Right ventricle myocardium inferior (tissue), 1 donor: ENCODE measurements at places on chromosomes 1 and 21.

DNA sequence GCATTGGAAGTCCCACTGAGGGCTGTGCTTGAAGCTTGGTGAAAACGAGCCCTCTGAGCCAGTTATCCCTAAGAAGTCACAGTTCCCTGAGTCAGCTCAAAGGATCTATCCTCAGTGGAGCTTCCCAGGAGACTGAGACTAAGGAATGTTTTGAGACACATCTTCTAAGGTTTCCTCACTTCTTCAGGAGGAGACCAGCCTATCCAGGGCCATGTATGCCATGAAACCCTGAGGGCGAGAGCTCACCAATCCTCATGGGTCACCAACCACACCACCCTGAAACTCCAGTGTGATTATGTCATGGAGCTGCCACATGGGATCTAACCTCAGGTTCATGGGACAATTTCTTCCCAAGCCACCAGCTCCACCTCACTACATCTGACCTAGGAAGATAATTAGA is 7.6 kb upstream of the TIE1 start:
- no peak for DNase-seq

GRCh38 chr1:4161366-4162006 is 261.4 kb upstream of the C1orf174 start:
- no peak for DNase-seq

GRCh38 chr21:38081708-38082107 is 165.5 kb upstream of the KCNJ6 start:
- no peak for DNase-seq

GRCh38 chr1:236240675-236241074 is 41.1 kb downstream of the ERO1B start:
- no peak for DNase-seq

GRCh38 chr1:30451532-30452125 is 271.8 kb downstream of the MATN1 start:
- no peak for DNase-seq

- DNase-seq, result no peak
These were observed 98.5 kb downstream of the TRIM11 start for GRCh38 chr1:228308085-228308601.

DNA sequence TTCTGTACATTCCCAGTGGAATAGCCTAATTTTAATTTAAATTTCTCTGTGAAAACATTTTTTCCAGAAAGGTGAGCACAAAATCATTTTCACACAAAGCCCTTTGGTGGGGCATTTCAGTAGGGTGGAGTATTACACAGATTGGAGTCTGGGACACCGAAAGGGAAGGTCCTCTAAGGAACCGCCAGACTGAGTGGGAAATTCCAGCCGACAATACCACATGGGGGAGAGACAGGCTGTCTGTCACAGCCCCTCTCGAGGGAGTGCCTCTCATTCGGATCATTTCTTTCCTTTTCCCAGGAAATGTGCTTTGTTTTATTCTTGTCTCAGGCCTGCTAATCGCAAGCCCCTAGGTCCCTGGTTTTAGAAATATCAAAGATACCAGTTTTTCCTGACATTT is 150.6 kb upstream of the HOOK1 start:
- DNase-seq, result no peak

GRCh38 chr1:10838541-10838940 is 42.1 kb upstream of the CASZ1 start:
- DNase-seq, result peak; percentile 59

GRCh38 chr1:63969441-63969901 is 195.7 kb downstream of the ROR1 start:
- DNase-seq, result no peak

- DNase-seq, result no peak
These were observed 130.8 kb downstream of the HMCN1 start for GRCh38 chr1:185864889-185865517.
